T follicular helper cell (primary cell): ENCODE measurements at places on chromosomes 13 and 19.

DNA sequence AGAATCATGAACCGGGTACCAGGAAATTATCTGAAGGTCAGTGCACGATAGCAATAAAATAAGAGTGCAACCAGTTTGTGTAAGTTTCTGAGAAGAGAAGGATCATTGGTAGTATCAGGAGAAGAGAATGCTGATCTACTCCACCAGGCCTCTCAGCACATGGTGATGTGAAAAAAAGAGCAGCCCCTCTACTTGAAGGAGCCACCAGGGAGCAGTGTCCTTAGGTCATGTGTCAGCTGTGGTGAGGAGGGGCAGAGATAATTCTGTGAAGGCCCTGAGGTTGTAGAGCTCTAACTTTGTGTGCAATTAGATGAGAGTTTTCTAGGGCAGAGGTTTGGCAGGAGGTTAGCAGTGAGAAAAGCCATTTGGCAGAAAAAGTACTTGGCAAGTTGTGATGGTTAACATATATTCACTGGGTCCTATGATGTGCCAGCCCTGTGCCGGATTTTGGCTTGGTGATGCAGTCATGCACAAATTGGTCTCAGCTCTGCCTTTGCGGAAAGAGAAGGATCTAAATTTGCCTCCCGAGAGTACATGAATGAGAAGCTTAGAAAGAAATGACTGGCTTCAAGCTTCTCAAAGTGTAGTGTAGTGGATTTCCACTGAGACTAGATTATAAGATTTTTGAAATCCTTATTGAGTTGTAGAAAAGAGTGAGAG, 19.2 kb upstream of the ZC3H13 start:
- no peak for DNase-seq

- no peak for DNase-seq
Measured at GRCh38 chr19:8332976-8333766, 9.9 kb downstream of the KANK3 start.

GRCh38 chr13:80400164-80400864, 59.4 kb upstream of the SPRY2 start:
- no peak for DNase-seq

DNA sequence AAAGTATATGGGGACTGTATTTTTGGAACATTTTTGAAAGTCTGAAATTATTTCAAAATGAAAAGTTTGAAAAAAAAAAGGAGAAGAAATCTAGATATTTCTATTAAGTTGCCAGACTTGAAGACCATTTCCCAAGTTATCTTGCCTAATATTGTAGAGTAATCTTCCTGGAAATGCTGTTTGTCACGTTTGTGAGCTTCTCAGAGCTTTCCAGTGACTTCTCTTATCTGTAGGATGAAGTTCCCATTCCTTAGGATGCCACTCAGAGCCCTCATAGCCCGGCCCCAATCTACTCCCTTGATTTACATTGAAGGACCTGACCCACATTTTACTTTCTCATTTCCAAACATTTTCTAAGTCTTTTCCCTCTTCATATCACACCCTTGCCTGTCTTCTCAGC, 23.6 kb downstream of the CEACAM8 start:
- no peak for DNase-seq

DNA sequence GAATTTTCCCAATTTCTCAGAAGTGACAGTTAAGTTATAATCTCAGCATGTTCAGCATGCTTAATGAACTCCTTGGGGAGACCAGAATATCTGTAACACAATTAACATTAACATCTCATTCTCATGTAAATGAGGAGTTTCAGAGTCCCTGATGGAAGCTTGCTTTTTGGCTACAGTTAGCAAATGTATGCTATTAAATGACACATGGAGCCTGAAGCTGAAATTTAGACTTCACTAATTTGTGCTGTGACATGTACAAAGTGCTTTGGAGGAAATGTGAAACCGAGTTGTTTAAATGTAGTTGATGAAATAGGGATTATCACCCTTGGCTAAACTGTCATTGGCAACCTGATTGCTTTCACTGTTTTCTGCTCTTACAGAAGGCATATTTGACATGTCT, 2265.1 kb upstream of the PCDH20 start:
- no peak for DNase-seq

GRCh38 chr13:29438769-29439168, 156.7 kb downstream of the SLC7A1 start:
- DNase-seq, result no peak

GRCh38 chr13:90757127-90757680, 590.3 kb upstream of the MIR17HG start:
- DNase-seq, result no peak

- no peak for DNase-seq
Measured at GRCh38 chr13:96821381-96821780, 172.9 kb downstream of the OXGR1 start.

GRCh38 chr19:7983286-7983950, 22.0 kb downstream of the ELAVL1 start:
- no peak for DNase-seq

- no peak for DNase-seq
Measured at GRCh38 chr19:3186891-3187661, 1.3 kb downstream of the NCLN start.

DNA sequence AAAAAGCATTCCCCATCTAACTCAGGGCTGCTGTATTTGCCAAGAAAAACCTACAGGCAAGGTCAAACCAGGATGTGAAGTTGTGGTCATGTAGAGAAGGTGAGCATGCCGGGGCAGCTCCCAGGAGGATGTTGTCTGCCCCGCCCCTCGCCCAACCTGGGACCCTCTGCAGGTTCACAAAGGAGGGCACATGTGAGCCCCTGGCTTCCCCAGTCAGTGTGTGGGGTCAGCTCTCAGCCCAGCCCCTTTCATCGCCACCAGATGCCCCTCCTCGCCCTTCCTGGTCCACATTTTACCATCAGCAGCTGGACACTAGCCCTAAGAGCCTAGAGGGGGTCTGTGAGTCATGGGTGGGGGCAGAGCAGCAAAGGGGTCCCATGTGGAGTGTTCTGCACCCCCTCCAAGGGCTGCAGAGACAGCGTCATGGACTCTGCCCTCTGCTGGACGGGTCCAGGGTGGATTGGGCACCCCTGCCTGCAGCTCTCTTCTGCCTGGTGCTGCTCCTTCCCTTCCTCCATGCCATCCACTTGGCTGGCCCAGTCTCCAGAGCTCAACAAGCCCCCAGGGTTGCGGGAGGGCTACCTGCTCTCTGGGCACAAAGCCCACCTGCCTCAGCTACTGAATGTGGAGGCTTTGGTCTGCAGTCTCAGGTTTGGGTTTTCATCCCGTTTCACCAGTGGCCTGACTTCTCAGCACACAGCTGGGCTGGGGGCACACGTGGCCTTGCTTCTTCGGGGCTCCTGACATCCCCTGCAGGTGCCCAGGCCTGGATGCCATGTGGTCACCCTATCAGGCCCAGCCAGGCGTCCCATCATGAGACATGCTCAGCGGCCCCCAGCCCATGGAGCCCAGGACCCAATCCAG, 3.7 kb downstream of the PLEKHF1 start:
- no peak for DNase-seq

- no peak for DNase-seq
Measured at GRCh38 chr19:33039108-33039599, 25.5 kb downstream of the RHPN2 start.

DNA sequence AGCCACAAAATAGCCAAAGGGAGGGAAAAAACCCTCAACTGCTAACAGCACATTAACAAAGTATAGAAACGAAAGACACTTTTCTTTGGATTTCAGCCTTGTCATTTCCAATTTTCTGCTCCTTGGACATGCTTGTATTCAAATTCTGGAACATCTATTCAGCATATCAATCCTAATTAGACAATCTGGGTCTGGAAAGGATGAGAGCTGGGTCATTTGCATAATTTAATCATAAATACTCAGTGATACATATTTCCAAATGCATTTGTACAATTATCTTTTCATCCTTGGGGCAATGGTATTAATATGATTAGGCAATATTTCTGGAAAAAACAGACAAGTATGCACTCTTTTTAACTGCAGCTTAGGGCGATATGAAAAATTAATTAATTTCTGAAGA, 14.3 kb downstream of the DACH1 start:
- DNase-seq, result no peak

GRCh38 chr19:18939922-18940768, 872 bp downstream of the HOMER3 start:
- DNase-seq, result no peak

DNA sequence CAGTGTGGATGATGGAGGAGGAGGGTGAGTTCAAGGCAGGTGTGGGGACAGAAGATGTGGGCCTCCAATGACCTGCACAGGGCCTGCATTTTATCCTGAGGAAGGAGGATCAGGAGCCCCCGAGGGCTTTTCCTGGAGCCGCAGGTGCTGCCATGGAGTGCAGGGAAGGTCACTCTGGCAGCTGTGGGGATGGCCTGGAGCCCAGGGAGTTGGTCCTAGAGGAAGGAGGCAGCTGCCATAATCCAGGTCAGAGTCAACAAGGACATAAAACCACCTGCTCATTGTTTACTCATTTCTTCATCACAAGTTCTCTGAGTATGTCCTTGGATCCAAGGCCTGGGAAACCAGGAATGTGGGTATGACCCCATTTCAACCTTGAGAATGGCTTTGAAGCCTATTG, 87.2 kb downstream of the SCGB2B2 start:
- no peak for DNase-seq

GRCh38 chr13:64551755-64552154, 2678.4 kb downstream of the PCDH9 start:
- DNase-seq, result no peak

- DNase-seq, result no peak
Measured at GRCh38 chr19:44512326-44513298, 12.3 kb upstream of the ZNF180 start.

DNA sequence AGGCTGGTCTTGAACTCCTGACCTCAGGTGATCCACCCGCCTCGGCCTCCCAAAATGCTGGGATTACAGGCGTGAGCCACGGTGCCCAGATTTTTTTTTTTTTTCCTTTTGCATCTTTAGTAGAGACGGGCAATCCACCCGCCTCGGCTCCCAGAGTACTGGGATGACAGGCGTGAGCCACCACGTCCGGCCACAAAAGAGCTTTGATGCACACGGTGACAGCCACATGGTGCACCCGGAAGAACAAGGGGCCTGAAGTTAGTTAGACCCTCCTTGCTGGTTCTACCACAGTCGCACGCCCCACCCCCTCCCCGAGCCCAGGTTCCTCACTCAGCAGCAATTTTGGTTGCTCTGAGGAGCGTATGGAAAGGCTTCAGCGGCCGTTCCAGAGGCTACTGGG, 54.2 kb upstream of the USE1 start:
- DNase-seq, result no peak

DNA sequence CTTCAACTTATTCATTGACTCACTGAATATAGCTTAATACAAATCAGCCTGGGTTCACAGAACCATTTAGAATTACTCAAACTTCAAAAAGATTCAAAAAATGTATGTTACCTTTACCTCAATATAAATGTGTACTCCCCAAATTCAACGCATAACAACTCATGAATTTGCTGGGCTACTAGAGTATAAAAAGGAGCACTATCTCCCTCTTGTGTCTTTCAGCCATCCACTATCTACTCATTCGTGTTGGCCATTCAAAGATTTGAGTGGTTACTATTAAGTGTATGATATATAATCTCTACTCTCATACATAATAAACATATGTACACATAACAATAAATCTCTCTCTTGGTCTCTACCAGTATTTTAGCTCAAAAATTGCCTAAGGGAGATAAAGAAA, 20.3 kb downstream of the INTS6 start:
- no peak for DNase-seq

DNA sequence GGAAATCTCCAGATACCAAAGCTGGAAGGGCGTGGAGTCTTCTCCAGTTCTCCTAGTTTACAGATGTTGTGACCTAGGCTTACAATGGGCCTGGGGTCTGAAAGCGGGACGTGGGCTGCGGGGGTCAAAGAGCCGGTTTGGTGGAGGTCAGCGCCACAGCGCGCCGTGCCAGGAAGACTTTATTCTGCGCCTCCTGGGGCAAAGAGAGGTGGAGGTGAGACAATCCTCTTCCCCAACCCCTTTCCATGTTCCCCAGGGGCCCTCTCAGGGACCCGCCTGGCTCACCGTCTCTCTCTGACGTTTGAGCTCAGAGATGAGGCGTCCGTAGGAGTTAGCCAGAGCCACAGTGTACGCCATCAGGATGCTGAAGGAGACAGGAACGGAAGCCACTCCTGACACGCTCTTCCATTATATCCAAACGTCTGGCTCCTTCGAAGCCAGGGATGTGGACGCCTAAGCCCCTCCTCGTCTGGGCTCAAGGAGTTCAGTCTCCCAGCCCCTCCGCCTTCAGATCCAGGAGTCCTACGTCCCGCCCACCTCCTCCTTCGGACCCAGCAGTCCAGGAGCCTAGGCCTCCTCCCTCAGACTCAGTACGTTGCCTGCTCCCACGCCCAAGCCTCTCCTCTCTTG, 776 bp upstream of the LENG1 start:
- no peak for DNase-seq

DNA sequence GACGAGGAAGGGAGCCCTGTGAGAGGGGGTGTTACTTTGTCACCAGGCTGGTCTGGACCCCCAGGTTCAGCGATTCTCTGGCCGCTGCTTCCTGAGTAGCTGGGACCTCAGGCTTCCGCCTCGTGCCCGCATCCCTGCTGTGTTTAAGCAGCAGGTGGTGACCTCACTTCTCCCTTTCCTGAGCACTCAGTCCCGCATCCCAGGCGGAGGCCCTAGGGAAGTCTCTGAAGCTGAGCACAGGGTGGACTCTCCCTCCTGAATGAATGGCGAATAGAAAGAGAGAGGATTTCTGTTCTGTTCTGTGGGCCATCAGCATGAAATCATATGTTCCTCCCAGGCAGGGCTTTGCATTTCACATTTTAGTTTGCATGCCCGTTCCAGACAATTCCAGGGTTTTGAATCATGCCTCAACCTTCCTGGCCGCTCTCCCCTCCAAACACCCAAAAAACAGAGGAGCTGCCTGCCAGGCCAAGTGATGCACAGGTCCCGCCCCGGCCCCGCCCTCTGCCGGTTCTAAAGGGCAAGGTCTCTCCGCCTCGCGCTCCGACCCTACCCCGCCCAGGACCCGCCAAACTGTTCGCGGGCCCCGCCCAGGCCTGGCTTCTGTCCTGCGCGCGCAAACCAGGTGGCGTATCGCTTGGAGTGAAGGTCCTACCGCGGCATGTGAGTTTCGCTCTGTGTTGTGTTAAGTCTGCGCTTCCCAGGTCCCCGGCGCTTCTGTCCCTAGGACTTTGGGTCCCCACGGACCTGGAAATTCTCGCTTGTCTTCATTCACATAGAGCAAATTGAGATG, 35.1 kb upstream of the ZNF808 start:
- DNase-seq, result no peak

- no peak for DNase-seq
Measured at GRCh38 chr13:41460930-41461329, 3.6 kb downstream of the RGCC start.

DNA sequence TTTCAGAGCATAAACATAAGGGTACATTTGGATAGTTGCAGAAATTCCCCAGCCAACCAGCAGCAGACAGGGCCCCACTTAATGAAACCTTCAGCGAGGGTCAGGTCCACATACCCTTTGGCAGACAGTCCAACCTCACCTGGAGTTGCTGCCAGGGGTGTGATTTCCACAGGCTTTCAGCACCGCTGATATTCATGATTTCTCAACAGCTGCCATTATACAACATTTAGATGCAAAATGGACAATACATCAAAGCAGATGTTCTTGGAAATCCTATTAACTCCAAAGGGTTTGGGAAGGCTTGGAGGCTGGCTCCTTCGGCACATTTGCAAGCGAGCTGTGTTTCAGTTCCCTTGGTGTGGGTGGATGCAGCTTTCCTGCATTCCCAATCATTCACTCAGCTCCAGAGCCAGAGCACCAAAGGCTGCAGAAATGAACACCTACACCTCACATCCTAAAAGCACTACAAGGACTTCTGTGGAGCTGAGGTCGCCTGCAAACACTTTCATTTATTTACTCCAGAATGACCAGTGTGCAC, 147.2 kb upstream of the VSTM2B start:
- no peak for DNase-seq

GRCh38 chr13:108214441-108215271, 680 bp downstream of the LIG4 start:
- peak; percentile 32 for DNase-seq
